Liver (tissue), 10 donors: ENCODE measurements at places on chromosomes 6 and 20.

- H3K27me3 ChIP-seq = no peaks in the 10 kb centered on the region
- peak within 1 kb of the TSS; percentile 72 for H3K27ac ChIP-seq
- H3K36me3 ChIP-seq = peaks cover 5% of the 10 kb centered on the region
Observed at GRCh38 chr6:89829472-89830169, at the start of gene CASP8AP2. Gene CASP8AP2, plus strand, starts transcription at chr6:89829880.

GRCh38 chr6:75758061-75758460 is 9.0 kb downstream of the MYO6 start:
- H3K27ac ChIP-seq = no peak overlapping the region
- no peaks in the 10 kb centered on the region for H3K4me1 ChIP-seq
- no peaks in the 10 kb centered on the region for H3K27me3 ChIP-seq

- no peaks in the 10 kb centered on the region for H3K27me3 ChIP-seq
- H3K36me3 ChIP-seq = no peaks in the 10 kb centered on the region
- H3K4me3 ChIP-seq = no peak overlapping the region
- H3K27ac ChIP-seq = no peak overlapping the region
- DNase-seq = no peak
Observed at GRCh38 chr6:67345946-67346345, 1289.1 kb upstream of the ADGRB3 start.

DNA sequence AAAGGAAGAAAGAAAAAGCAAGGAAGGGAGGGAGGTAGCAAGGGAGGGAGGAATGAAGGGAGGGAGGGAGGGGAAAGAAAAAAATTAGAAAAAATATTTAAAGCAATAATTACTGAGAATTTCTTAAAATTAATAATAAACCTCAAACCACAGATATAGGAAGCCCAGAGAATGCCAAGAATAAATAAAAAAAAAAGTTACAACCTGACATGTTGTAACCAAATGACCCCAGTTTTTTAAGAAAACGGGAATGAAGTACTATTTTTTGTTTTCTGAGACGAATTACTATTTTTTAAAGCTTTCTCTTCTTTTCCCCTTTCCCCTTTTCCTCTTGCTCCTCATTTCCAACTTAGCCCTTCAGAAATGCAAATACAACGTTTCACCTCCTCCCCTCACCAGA is 16.7 kb downstream of the SLC17A1 start:
- H3K27ac ChIP-seq = no peak overlapping the region

GRCh38 chr20:36309643-36310042 is 3.5 kb downstream of the DLGAP4 start:
- H3K36me3 ChIP-seq = no peaks in the 10 kb centered on the region
- peaks cover 10% of the 10 kb centered on the region for H3K4me1 ChIP-seq
- DNase-seq = no peak
- H3K27ac ChIP-seq = no peak overlapping the region
- H3K4me3 ChIP-seq = no peak overlapping the region
